ENCODE measurements at places on chromosomes 12 and 14.

GRCh38 chr12:52004042-52004648, 2.6 kb upstream of the TAMALIN start:
- no peak for DNase-seq

GRCh38 chr12:62258231-62258630, 2.0 kb upstream of the USP15 start:
- DNase-seq: no peak

DNA sequence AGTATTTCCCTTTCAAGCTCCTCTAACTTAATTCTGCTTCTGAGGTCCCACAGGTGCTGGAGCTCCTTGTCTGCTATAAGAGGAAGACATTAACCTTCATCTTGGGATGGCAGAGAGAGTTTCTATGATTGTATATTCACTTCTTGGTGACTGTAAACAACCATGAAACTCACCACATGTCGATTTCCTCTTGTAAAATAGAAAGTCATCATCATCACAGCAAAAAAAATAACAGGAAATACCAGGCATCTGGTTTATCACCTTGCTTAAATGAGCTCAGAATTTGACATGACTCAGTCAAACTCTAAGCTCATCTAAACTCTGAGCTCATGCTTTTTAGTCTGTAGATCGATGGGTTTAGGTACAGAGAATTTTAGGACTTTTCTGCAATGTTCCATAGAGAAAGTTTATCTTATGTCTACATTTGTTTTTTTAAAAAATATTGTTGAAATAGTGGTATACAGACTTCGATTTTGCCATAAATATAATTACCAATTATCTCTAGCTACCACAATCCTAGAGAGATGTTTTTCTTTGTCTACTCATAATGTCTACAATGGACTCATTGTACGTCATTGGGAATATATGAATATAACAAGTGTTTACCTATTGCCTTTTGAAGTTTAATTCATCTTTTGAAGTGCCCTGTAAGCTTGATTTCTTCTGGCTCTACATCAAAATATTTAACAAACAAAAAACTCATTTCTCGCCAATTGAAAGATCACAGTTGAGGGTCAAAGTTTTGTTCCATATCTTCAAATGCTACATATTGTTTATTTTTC, 58.4 kb downstream of the IGF1 start:
- DNase-seq: no peak

GRCh38 chr12:55788546-55788945, 29.0 kb downstream of the SARNP start:
- DNase-seq: no peak

Measured in AG04450 (cell line).